ENCODE measurements at places on chromosomes 11 and 22.

DNA sequence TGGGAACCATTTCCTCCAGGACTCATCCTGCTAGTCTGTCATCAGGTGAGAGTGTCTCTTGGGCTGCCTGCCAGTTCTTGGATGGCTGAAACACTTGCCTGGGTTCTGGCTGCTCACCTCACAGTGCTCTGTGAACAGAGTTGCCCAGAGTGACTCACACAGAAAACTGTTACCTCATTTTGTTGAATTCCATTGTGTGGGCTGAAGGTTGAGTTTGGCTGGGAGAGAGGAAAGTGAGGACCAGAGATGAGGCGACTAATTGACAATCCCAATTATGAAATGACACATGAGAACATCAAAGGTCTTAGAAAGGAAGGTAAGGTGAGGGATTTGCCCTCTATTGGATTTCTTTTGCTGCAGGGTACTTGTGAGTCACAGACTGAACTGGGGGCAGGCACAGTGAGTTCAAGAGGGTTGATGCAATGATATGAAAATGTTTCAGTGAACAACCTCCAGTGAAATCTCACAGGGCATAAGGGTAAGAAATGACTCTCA lies 20.2 kb upstream of the CALCB start:
- DNase-seq: no peak

DNA sequence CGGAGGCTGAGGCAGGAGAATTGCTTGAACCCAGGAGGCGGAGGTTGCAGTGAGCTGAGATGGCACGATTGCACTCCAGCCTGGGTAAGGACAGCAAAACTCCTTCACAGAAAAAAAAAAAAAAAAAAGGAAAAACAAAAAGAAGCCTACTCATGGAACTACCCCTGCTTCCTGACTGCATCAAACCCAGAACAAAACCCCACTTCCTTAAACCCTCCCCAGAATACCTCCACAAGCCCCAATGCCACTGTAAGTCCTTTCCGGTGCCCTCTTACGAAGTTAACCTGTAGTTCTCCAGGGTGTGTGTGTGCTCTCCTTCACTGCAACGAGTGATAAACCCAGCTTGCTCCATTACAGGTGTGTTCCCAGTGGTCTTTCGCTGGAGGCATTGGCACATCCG lies 8.6 kb upstream of the TOLLIP start:
- DNase-seq: no peak

GRCh38 chr11:35785287-35786167 lies 123.0 kb downstream of the TRIM44 start:
- DNase-seq: no peak

DNA sequence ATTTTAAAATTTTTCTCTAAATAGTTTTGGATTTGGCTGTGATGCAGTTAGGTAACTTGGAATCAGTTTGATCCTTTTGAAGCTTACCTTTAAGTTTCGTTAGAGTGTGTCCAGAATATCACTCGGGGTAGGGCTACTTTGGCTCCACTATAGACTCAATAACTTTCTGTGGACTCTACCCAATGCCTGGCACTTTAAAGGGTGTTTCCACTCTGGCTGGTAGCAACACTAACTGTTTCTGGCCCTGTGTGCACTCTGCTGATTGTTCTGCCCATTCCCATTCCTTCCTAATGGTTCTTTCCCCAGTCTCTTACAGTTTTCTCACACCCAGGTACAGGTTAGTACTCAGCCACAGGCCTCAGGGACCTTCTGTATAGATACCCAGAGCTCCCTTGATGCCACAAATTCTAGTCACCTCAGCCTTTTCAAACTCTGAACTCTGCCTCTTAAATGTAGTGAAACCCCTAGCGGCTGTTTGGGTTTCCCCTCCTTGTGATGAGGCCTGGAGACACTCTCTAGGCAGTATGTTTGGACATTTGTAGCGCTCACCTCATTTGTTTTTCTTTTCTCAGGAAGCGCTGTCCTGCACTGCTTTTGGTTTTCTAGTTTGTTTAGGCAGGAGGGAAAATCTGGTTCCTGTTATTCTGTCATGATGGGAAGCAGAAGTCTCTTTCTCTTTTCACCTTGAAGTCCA lies 16.8 kb downstream of the CUL5 start:
- DNase-seq: no peak

GRCh38 chr22:18976197-18976751 lies 40.2 kb upstream of the PRODH start:
- DNase-seq: no peak

DNA sequence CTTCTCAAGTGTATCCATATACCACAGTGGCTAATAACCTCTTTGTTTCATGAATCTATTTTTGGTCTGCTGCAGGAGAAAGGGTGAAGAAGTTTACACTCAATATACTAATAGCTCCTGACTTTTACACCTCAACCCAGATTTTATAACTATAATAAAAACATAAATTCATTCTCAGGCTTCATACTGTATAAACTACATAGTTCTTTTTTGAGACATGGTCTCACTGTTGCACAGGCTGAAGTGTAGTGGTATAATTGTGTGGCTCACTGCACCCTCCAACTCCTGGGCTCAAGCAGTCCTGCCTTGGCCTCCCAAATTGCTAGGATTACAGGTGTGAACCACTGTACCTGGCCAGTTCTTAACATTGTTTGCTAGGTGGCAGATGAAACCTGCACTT lies 17.8 kb upstream of the CCDC179 start:
- no peak for DNase-seq

Data from activated CD8-positive, alpha-beta memory T cell treated with anti-CD3 and anti-CD28 coated beads for 1 hour (primary cell).